ENCODE measurements at places on chromosomes 6 and 20.
A peak's percentile ranks its signal among the peaks of the same experiment; 100 is the strongest.

DNA sequence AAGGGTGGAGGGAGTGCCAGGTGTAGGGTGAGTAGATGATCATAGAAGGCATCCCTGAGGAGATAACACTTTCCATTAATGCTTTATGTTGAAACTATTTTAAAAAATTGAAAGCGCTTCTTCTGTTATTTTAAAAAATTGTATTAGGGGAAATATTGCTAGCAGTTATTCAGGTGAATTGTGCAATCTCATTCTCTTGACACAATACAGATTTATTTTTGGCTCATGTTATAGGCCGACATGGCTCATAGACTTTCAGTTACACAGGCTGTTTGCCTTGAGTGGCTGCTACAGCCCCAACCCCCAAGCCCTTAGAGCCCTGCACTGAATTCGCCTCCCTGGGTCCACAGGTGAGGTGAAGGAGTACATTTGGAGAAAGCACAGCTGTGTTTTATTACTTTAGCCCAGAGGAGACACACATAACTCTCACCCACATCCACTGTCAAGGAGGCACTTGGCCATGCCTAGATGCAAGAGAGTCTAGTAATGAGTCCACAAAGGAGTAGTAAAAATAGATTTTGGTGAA is 228.2 kb downstream of the RFPL4B start:
- no peak for DNase-seq

DNA sequence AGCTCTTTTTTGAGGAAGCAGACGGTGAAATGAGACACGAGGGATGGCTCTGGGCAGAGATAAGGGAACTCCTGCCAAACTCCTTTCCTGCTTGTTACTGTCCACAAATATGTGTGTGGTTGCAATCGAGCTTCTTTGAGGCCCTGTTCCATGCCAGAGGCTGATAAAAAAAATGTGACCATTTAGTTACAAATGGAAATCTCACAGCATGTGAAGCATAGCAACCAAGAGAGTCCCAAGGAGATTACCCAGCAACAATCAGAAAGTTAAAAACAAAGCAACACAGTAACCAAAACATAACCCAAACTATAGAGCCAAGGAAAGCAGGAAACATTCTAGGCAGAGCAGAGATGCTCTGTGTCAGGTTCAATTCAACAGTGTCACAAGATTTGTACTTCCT is 35.4 kb upstream of the HMGN3 start:
- DNase-seq = no peak

DNA sequence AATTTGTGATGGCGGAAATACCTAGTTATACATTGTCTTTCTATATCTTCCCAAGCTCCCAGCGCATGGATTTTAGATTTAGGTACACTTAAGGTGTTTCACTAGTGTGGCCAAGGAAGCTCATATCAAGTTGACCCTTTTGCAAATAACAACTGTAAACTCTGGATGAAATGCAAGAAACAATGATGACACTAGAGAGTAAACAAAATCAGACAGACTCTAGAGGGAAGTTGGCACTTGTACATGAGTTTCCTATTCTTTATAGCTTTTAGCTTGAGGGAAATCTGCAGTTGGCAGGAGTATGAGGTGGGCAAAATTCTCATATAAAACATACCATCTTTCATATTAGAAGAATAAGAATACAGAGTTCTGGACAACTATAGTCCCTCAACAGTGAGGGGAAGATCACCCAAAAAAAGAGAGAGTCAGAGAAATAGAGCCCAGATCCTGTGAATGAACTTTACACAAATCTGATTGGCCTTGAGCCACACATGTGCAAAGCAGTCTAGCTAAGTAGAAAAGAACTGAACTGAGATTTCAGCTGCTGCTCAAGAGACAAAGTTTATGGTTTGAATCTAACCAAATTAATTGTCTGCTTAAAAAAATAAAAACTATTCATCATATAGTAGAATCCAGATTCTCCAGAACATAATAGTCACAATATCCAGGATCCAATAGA is 26.1 kb downstream of the TXLNB start:
- no peak for DNase-seq

DNA sequence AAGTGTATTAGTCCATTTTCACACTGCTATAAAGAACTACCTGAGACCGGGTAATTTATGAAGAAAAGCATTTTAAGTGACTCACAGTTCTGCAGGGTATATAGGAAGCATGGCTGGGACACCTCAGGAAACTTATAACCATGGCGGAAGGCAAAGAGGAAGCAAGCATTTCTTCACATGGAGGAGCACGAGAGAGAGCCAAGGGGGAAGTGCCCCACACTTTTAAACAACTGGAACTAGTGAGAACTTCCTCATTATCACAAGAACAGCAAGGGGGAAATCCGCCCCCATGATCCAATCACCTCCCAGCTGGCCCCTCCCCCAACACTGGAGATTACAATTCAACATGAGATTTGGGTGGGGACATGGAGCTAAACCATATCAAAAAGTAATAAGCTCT is 28.3 kb upstream of the B3GAT2 start:
- no peak for DNase-seq

- DNase-seq = peak; percentile 75
These were observed at the start of gene AFG1L for GRCh38 chr6:108294727-108295625. Gene AFG1L, plus strand, starts transcription at chr6:108295054. Its CDS starts 26 bp downstream, at chr6:108295080.

DNA sequence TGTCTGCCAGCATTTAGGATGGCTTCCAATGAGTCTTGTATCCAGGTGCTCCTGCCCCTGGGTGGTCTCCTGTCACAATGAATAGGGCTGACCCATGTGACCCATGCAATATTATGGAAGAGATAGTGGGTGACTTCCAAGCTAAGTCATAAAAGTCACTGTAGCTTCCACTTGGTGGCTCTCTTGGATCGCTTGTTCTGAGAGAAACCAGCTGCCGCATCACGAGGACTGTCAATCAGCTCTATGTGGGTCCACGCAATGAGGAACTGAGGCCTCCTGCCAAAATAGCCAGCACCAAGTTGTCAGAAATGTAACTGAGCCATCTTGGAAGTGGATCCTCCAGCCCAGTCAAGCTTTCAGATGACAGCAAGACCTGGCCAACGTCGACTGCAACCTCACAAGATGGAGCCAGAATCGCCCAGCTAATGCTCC is 14.9 kb upstream of the MATN4 start:
- no peak for DNase-seq

GRCh38 chr6:42100029-42100901 is 42.2 kb downstream of the C6orf132 start:
- no peak for DNase-seq

GRCh38 chr6:165575158-165575549 is 87.9 kb downstream of the PDE10A start:
- DNase-seq = no peak

- DNase-seq = no peak
These were observed 10.1 kb upstream of the C20orf204 start for GRCh38 chr20:64025826-64026412.

- no peak for DNase-seq
These were observed 271.9 kb upstream of the MARCKS start for GRCh38 chr6:113585246-113585645.

DNA sequence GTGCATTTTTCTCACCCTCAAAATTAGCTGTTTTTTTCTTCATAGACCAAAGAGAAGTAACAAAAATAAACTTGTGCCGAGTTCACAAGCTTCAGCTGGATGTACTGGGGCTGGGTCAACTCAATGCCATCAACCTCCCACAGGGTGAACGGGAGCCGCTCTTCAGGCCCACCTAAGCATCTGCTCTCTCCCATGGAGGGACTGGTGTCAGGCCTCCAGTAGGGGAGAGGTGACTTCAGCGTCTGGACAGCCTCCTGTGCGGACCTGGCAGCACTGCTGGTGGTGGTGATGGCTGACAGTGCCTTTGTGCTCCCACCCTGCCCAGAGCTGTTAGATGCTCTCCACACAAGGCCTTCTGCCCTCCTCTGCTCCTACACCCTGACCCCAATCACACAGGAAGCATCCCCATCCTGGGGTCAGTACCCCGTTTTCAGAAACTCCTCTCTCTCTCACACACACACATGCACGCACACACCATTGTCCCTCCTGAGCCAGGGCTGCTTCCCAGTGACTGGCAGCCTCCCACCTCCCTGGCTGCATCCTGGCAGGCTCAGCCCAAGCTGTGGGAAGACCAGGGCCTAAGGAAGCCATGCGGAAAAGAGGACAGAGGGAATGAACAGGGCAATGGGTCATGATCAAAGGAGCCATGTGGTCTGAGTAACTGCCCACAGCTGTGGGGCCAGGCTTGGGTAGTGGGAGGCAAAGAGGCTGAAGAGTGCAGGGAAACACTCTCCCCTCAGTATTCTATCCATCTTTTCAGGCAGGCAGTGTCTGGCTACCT is 17.7 kb downstream of the CST8 start:
- no peak for DNase-seq

- no peak for DNase-seq
These were observed 3.4 kb upstream of the SYS1 start for GRCh38 chr20:45359406-45360148.

DNA sequence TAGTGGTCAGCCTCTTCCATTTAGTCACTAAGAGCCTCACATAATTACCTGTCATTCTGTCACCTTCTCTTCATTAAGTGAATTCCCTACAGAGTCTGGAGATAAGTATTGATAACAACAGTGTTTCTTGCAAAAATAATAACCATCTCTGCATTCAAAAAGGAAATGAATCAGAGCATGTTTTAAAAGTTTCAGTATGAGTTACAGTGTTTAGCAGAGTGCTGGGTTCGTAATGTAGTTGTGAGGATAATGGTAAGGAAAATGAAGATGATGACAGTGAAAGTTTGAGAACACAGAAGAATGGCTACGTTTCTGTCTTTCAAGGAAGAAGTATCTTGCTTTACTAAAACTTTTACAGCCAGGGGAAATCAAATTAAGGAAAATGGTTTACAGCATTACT is 31.3 kb downstream of the GPRC6A start:
- no peak for DNase-seq

DNA sequence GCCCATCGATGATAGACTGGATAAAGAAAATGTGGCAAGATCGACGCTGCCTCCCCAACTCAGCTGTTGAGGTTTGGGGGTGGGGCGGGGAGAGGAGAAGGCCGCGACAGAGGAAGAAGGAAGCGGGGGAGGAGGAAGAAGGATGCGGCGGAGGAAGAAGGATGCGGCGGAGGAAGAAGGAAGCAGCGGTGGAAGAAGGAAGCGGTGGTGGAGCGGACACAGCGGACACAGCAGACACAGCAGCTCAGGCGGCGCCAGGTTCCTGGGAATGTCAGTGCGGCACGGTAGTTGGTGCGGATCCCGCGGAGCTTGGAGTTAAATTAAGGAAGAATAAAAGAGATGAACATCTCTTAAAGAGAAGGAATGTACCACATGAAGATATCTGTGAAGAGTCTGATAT is 163.9 kb upstream of the NT5E start:
- no peak for DNase-seq

DNA sequence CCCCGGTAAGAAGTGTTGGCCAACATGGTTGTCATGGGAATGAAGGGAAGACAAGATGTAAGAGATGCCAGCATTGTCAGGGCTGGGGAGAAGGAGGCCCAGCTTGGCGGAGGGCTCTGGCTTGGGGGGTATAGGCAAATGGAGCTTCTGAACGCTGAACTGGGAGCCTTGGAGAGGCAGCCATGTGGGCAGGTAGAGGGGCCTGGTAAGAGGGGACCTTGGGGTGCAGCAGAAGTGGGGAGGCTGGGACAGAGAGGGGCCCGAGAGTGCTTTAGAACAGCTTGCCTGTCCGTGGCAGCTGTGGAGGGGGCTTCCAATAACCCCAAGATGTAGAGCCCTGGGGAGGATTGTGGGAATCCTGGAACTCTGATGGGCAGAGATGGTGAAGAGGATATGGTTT is 3.0 kb downstream of the SLC22A1 start:
- no peak for DNase-seq

DNA sequence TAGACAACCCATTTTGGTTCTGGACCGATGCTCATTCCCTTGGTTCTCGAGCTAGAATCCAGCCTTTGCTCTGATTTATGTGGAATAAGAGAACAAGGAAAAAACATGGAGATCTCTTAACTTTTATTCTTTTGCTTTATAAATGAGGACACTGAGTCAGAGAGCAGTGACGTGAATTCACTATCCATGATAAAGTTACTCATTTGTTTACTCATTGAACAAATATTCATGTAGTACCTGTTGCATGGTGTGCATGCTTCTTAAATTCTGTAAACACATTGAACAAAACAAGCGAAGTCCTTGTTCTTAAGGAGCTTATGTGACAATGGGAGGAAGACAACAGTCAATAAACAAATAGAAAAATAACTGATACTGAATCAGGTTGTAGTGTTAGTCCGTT is 56.9 kb downstream of the BMP2 start:
- no peak for DNase-seq

GRCh38 chr20:25000268-25000801 is 7.8 kb upstream of the APMAP start:
- DNase-seq = no peak

GRCh38 chr20:38581013-38581412 is at the start of gene ADIG:
Gene ADIG, plus strand, starts transcription at chr20:38581197. Its CDS starts 54 bp downstream, at chr20:38581251.
- DNase-seq = no peak

DNA sequence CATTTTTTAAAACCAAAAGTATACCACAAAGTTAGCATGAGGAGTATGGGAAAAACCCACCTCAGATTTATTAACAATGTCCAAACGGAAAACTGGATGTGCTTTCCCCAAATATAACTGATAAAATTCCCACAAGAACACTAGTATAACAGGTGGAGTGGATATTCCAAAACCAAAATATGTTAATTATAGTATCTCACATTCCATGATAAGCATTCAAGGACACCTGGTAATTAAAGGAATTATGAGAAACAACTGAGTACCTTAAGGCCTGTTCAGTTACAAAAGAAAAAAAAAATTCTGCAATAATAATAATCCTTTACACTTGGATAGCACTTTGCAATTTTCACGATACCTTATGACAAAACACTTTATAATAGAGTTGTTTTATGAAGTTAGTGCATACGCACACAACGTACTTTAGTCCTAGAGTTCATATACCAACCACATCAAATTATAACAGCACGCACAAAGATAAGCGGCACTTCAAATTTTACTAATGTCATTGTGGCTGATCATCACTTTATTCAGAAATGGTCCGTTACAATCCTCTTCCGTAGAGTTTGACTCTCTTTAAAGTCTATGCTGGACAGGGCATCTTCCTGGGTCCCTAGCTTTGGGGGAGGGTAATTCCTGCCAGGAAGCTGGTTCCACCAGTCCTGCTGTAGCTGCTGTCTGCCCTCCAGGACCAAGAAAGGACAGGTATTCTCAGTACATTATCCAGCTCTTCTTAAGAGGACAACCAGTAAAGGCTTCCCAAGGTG is 1.7 kb downstream of the CDK19 start:
- no peak for DNase-seq

- no peak for DNase-seq
These were observed 271.1 kb upstream of the CHD6 start for GRCh38 chr20:41889126-41889843.

DNA sequence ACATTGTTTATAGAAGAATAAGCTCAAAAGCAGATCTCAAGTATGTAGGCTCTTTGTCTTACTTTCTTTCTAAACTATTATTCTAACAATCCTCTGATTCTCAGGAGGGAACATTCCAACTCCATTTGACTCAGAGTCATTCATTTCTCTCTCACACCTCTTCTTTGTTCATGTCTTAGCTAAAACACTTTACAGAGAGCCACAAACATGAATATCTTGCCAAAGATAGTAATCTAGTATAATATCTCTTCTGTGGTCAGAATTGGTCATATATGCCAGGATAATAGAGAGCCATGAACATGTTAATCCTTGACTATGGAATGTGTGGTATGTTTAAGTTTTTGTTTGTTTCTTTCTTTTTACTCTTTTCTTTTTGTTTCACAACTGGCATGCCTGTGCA is 456.0 kb upstream of the PTCHD4 start:
- no peak for DNase-seq
